Endothelial cell (in vitro differentiated cells): ENCODE measurements at places on chromosomes 6 and 20. TPM values are rescaled to one million over a fixed set of nuclear protein-coding genes. Genes with fewer than 3 reads are reported as not detected.

SOX18 gene
- 149 TPM for total RNA-seq

RPRD1B gene
- 24.1 TPM for total RNA-seq

BEND3 gene
- 5.8 TPM for total RNA-seq

EPHA7 gene
- total RNA-seq: 12.1 TPM

GTSF1L gene
- total RNA-seq: not detected

RBCK1 gene
- 68.8 TPM for total RNA-seq

SRMS gene
- total RNA-seq: not detected

MARCKS gene
- total RNA-seq: 669 TPM

NFATC2 gene
- 3.5 TPM for total RNA-seq

GATA5 gene
- not detected for total RNA-seq

C6orf58 gene
- total RNA-seq: 0.82 TPM

ADAM33 gene
- total RNA-seq: 0.23 TPM

AGER gene
- 42.2 TPM for total RNA-seq

BHLHE23 gene
- total RNA-seq: not detected

SIRPB1 gene
- not detected for total RNA-seq

VEGFA gene
- 3.5 TPM for total RNA-seq

SLC22A2 gene
- total RNA-seq: not detected
